ENCODE measurements at places on chromosomes 5 and 9. TPM values are rescaled to one million over a fixed set of nuclear protein-coding genes. Genes with fewer than 3 reads are reported as not detected.

Gene UAP1L1
- total RNA-seq, result 13.4 TPM

Gene GABRA6
- not detected for total RNA-seq

Gene OTP
- total RNA-seq, result not detected

Gene CARD9
- 0.76 TPM for total RNA-seq

Gene C1QTNF2
- total RNA-seq, result not detected

Gene FOXD4L5
- total RNA-seq, result not detected

Gene SH2D3C
- total RNA-seq, result 0.25 TPM

Gene ARAP3
- 7.2 TPM for total RNA-seq

Gene DBN1
- 348 TPM for total RNA-seq

Gene ARL15
- 17.2 TPM for total RNA-seq

Gene PCDHB12
- 0.25 TPM for total RNA-seq

Gene CCDC127
- total RNA-seq, result 2.6 TPM

Gene GOLM1
- total RNA-seq, result 69.3 TPM

Gene SNCAIP
- total RNA-seq, result 5.2 TPM

Gene SLC6A7
- total RNA-seq, result not detected

Gene TEK
- total RNA-seq, result 0.98 TPM

Gene SPZ1
- not detected for total RNA-seq

Gene MYORG
- 6.2 TPM for total RNA-seq

Gene IRX1
- 5.6 TPM for total RNA-seq

Gene PAPPA
- total RNA-seq, result 9.5 TPM

Gene NRARP
- total RNA-seq, result 0.38 TPM

Gene SPINK1
- total RNA-seq, result not detected

Gene SCAI
- 3.6 TPM for total RNA-seq

Gene FST
- total RNA-seq, result 0.98 TPM

Gene C5
- 1.5 TPM for total RNA-seq

Gene IL3
- not detected for total RNA-seq

Gene C5orf46
- 1.1 TPM for total RNA-seq

Gene LCN2
- not detected for total RNA-seq

Gene PCDHGA3
- 0.65 TPM for total RNA-seq

Gene IFT74
- total RNA-seq, result 4.9 TPM

Gene PCDHGB4
- total RNA-seq, result 7.1 TPM

Gene NEK6
- 83.9 TPM for total RNA-seq

Gene LPAR1
- 13.7 TPM for total RNA-seq

Gene CTNND2
- under 0.01 TPM for total RNA-seq

Gene SH3RF2
- total RNA-seq, result 19.6 TPM

Gene IFNA21
- total RNA-seq, result not detected

Gene CAPSL
- total RNA-seq, result not detected

Gene PRRT1B
- total RNA-seq, result not detected

Gene PCDHA9
- total RNA-seq, result under 0.01 TPM

Gene PCDHGA9
- total RNA-seq, result 6.1 TPM

Gene PCDHGB3
- 3.8 TPM for total RNA-seq

Gene MYMK
- not detected for total RNA-seq

Gene SMIM15
- 56.9 TPM for total RNA-seq

Gene SH3GL2
- 0.33 TPM for total RNA-seq

Gene MARVELD2
- total RNA-seq, result 9.1 TPM

Gene FAXDC2
- 1.3 TPM for total RNA-seq

Gene GPR151
- total RNA-seq, result not detected

Gene CEP78
- total RNA-seq, result 10.5 TPM

Gene SLC9A3
- 3.4 TPM for total RNA-seq

All from mesangial cell (primary cell).